ENCODE measurements at places on chromosomes 5 and 9.

DNA sequence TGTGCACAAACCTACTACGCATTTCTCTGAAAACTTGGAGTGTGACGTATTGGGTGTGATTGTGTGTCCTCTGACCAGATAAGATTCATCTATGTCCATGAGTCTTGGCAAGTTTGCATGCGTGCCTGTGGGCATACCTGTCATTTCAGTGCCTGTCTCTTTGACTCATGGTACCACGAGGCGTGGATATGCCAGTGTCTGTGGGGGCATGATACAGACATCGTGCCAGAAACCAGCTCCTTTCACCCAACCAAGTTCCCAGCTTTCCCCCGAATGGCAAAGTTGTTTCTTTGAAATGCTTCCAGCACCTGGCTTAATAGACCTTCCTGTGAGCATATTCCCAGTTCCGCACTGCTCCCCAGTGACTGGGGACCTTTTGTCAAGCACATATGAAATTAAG is 241.9 kb upstream of the MVB12B start:
- no peak for DNase-seq

DNA sequence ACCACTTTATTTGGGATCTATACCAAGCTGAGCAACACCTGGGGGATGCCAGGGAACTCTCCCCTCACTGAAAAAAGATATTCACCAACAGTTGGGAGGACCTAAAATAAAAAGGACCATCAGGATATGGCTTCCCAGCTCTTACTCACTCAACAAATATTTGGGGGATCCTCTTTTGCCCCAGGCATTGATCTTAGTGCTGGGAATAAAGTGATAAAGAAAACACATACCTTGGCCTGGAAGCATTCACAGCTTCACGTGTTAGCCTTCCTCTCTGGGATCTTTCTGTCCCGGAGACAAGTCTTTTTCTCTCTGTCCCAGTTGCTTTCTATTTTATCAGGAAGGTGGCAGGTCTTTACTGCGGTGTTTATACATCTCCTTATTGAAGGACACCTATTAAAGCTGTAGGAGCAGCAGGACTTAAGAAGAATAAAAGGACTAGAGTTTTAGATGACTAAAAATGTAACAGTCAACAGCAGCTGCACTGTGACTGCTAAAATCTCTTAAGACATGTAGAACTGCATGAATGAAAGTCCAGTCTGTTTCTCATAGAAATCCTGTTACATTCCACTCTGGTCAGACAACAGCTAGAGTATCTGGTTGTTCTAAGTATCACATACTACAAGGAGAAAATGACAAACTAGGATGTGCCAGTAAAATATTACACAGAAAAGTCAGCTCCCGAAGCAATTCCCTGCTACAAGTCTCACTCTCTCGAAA is 90.0 kb upstream of the ITGA2 start:
- no peak for DNase-seq

GRCh38 chr9:99255651-99256050 is 33.6 kb downstream of the SEC61B start:
- no peak for DNase-seq

DNA sequence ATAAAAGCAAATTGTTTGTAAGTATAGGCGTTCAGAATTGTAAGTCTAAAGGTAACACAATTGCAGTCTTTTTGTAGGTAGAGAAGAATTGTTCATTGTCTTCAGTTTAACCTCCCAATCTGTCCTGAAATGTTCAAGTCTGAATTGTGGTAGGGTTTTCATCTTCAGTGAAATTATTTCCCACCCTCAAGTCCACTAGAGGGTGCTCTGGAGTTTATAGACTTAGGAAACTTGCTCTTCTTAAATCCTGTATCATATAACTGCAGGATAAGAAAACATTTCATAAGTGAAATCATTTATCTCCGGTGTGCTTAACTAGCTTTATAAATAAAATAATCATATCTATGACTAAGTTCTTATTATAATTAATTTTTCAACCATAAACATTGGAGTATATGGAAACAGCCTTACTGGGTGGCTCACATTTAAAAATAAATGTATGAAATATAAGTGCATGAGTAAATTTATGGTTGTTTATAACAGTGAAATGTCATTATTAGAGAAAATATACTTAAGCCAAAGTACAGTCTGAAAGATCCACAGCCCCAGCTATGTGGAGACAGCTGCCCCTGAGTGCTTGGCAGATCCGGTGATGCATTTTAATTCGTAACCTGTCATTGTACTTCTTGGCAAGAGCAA is 182.4 kb upstream of the OTULINL start:
- DNase-seq = peak; percentile 62

- peak; percentile 2 for DNase-seq
These were observed 68.8 kb downstream of the ITGA1 start for GRCh38 chr5:52856564-52856963.

DNA sequence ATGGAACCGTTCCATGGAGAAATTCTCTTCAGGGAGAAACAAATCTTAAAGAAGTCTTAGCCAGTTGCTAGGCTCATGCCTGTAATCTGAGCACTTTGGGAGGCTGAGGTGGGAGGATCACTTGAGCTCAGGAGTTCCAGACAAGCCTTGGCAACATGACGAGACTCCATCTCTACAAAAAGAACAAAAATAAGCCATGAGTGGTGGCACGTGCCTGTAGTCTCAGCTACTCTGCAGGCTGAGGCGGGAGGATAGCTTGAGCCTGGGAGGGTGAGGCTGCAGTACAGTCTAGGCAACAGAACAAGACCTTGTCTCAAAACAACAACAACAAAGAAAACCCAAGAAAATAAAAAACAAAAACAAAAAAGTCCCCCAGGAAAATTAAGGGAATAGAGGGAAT is 8.2 kb downstream of the HSPB3 start:
- DNase-seq = no peak

DNA sequence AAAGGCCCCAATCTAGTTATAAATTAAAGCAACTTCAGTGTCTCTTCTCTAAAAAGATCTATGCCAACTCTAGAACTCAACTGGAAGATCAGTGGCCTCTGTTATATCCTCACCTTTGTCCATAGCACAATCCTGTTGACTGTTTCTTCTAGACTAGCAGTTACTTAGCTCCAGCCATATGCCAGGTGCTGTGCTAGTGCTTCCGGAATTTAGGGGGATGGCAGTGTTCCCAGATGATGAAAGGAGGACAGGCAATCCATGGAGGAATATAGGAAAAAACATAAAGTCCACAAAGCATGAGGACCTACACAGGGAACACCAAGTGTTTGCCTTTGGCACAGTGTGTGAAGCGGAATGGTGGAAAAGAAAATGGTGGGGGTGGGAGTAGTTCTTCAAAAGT is 214.3 kb downstream of the MAPKAP1 start:
- DNase-seq = no peak

GRCh38 chr5:83688281-83688680 is 32.4 kb downstream of the HAPLN1 start:
- no peak for DNase-seq

- peak; percentile 37 for DNase-seq
These were observed 37.1 kb downstream of the LAMC3 start for GRCh38 chr9:131046093-131046380.

DNA sequence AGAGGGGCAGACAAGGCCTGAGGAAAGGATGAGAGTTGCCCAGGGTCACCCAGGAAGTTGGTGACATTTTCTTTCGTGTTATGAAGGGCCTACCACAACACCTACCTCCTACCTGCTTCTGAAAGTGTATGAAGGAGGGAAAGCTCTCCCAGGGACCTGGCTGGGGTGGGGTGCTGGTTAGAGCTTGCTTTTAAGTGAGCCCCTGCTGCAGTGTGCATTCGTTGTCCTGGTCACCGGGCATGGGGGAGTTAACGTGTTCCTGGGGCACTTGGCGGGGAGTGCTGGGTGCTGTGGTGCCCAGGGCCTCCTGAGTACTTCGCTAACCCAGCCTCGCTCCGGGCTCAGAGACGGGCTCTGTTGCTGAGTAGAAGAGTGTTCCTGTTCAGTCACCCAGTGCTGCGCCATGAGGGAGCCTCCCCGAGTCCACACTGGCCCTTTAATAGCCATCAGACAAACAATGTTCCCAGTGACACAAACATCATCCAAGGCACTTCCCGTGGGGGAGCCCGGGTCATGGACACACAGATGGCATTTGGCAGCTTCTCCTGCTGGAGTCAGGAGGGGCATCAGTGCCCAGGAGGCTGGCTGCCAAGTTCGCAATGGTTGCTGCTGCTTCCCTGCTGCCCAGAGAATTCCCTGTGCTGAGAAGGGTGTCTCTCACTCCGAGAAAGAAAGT is 85.7 kb downstream of the AMBP start:
- DNase-seq = no peak

- no peak for DNase-seq
These were observed 612.9 kb downstream of the IRX1 start for GRCh38 chr5:4208537-4208936.

DNA sequence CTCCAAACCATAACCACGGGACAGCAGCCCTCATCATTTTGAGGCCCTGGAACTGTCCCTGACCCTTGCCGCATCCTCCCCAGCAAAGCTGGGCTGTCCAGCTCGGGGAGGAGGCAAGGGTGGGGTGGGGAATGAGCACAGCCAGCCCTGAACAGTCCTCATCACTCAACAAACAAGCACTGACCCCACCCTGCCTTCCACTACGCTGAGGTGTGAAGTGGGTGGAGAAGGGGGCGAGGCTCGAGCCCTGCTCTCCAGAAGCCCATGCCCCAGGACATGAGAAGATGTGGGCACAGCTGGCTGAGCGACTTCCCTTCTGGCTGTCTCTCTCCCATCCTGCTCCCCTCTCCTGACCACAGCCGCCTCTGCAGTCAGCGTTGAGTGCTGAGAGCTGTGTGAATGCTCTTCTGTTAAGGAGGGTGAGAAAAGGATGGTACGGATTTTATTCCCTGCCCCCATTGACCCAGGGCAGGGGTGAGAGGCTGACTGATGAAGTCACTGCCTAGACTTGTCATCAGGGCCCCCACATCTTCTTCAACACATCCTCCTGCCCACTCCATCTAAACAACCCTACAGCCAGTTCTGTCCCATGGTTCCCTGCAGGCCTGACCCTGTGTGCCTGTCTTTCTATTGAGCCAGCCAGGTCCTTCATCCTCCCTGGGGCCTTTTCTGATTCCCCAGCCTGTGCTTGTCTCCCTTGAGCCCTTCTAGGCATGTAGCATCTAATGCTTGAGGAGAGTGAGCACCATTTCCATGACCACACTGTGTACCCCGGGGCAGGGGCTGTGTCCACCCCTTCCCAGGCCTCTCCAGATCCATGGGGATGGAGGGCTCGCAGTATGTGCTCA is 276.0 kb downstream of the FSTL4 start:
- DNase-seq = no peak

DNA sequence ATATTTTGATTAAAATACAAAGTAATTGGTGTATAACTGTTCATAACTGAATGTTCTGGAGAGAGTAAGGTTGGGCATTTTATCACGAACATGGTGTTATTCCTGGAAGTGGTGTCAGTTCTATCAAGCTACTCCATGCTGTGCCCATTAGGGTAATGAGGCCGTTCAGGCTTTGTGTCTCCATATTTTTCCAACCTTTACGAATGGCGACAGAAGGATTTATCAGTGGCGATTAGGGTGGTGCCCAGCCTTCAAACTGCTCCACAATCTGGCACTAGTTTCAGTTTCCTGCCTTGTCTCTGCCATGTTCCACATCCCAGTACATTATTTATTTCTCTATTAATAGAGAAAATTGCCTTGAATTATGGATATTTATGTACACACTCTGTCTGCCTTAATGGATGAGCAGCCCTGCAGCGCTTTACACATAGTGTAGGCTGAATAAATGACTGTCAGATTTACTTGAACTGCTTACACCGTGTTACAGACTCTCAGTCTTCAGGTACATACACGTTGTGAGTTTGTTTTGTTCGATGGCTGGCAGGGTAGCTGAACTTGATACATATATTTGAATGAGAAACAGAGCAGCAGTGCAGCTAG is 23.9 kb upstream of the TMC1 start:
- DNase-seq = no peak

DNA sequence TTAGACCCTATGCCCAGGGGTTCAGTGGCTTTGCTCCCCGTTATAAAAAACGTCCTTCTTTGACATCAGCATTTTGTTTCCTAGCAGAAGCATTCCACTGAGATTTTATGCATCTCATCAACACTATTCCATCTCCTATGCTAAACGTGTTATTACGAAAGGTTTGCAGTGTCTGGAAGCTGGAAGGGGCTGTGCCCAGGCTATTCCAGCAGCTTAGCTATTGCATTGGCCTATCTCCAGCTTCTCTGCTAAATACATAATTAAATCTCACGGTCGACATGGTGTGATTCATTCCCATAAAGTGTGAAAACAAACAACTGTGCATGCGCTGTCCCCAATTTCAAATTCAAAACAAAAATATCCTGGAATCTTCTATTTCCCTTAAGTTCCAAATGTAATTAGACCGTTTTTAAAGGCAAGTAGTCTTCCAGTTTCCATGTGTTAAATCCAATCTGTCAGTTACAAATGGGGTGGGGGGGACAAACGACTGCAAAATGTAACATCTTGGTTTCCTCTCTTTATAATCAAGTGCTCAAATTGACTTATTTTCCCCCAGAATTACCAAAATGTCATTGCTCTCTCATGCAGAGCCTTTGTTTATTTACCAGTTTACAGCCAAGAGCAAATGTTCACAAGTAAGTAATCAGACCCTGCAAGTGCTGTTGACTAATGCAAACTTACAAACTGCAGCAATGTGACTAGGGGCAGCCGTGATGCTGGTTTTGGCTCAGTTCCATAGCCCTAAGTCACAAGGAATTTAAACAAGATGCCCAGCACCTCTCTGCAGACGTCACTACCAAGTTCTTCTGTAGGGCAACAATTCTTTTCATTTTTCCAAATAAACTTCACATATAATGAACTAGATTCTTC is 212.3 kb upstream of the RORB start:
- DNase-seq = no peak

GRCh38 chr5:102651466-102651865 is 103.6 kb upstream of the PAM start:
- DNase-seq = no peak

- no peak for DNase-seq
These were observed 263.7 kb downstream of the SEMA5A start for GRCh38 chr5:9282211-9282610.

DNA sequence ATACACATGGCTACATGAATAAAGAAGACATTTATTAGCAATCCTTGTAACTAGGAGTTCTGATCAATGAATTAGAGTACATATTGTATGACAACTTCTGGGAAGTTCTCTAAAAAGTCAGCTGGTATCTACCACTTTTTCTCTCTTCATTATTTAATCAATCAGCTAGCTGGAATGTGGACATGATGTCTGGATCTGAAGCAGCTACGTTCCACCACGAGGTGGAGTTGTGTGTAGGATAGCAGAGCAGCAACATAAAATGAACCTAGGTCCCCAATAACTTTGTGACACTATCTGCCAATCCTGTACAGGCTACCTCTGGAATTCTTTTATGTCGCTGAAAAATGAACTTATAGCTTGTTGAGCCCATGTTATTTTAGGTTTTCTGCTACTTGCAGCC is 32.9 kb upstream of the ENTREP1 start:
- DNase-seq = no peak

DNA sequence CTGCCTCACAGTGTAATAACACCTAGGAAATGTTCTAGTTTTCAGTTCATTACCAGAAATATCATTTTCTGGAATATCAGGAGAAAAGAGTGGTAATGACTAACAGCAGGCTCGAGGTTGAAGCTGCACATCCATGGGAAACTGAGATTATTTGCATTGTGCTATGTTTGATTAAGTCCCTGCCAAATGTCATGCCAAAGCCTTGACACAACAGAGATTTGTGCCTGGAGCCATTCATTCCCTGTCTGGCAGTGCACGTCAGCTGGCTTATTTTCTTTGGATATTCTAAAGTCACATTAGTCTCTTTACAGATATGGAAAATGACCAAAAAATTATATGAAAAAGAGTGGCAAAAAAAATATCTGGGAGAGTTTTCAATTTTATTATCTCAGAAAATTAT is 848.0 kb downstream of the PTPRD start:
- DNase-seq = no peak

Data from NB4 (cell line).